ENCODE measurements at places on chromosomes 16 and 17. TPM values are rescaled to one million over a fixed set of nuclear protein-coding genes. Genes with fewer than 3 reads are reported as not detected.

Gene SCNN1B
- total RNA-seq = not detected

Gene ITGB3
- 15.6 TPM for total RNA-seq

Gene TAT
- total RNA-seq = not detected

Gene SOST
- not detected for total RNA-seq

Gene ZMYND15
- 0.14 TPM for total RNA-seq

Gene RAD51D
- 8.2 TPM for total RNA-seq

Gene JUP
- total RNA-seq = 14.1 TPM

Gene ADAD2
- not detected for total RNA-seq

Gene NUFIP2
- 35.2 TPM for total RNA-seq

Gene AIPL1
- total RNA-seq = not detected

Gene SMIM22
- not detected for total RNA-seq

Gene CHTF8
- 30.0 TPM for total RNA-seq

Gene KRTAP9-1
- total RNA-seq = not detected

Gene PRKCA
- total RNA-seq = 31.8 TPM

Gene GSDMA
- not detected for total RNA-seq

Gene BRIP1
- total RNA-seq = 1.7 TPM

Gene MILR1
- total RNA-seq = 8.5 TPM

Gene KRT24
- not detected for total RNA-seq

Gene UTP4
- 16.4 TPM for total RNA-seq

Gene CLEC3A
- not detected for total RNA-seq

Gene PRKAR1A
- total RNA-seq = 284 TPM

All from smooth muscle cell of bladder (primary cell).